ENCODE measurements at places on chromosomes 11 and 22.
A peak's percentile ranks its signal among the peaks of the same experiment; 100 is the strongest.

- DNase-seq: no peak
Measured at GRCh38 chr11:47010179-47010578, 73.6 kb downstream of the CSTPP1 start.

GRCh38 chr11:114449845-114450244 is 10.6 kb downstream of the REXO2 start:
- no peak for DNase-seq

DNA sequence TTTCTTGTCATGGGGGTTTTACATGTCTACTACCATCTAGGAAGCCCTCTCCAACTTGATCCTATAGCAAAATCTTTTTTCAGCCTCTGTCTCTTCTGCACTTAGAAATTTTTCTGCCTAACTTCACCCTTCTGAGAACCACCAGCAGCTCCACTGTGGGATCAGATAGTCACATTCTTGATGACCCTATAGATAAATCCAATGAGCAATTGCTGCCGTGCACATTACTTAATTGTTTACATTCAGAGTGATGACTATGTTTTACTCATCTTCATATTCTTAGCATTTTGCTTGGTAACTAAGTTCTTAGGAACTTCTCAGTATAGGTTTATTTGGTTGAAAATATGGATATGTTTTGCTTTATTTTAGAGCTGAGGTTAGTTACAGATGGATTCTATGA is 12.4 kb upstream of the ETS1 start:
- no peak for DNase-seq

- DNase-seq: no peak
Measured at GRCh38 chr11:111093061-111093460, 152.5 kb upstream of the POU2AF2 start.

DNA sequence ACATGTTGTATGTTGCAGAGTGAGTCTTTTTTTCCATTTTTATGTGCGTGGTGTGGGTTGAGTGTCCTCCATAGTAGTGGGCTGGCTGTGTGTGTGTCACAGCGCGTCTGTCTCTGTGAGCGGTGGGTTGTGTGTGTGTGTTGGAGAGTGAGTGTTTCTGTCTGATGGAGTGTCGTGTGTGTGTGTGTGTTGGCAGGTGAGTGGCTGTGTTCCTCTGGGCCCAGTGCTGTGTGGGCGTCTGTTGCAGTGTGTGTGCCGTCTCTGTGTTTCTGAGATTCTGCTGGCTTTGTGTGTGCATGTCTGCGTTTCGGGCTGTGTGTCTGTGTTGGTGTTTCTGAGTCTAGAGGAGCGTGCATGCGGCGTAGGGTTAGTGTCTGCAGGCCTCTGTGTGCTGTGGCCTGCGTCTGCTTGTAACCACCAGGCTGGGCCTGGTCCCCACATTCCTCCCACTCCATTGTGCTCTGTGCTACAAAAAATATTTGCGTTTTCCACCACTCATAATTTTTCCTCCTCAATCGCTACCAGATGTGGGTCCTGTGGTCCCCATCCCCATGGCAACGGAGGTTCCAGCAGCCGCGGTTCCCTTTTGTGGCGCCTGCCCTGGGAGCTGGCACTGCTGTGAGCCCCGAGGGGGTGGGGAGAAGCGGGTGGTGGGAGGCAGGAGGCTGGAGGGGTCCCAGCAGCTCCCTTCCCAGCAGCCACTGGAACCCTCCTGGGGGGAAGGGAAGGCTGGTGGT is 15.2 kb downstream of the SCARF2 start:
- DNase-seq: no peak

DNA sequence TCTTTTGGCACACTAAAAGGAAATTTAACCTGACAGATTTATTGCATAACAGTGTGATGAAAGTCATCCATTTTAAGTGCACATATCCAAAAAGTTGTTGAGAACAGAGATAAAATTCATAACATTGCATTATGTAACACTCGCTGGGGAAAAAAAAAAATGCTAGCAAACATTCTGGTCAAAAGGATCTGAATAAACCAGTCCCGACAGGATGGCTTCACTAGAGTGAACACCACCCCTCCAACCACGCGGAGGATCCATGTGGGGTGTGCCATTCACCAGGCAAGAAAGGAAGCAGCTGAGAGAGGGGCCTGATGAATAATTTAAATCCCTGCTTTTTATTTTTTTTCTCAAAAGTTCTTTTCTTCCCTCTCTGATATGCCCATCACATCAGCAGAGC is 258.7 kb downstream of the DCDC1 start:
- DNase-seq: no peak

DNA sequence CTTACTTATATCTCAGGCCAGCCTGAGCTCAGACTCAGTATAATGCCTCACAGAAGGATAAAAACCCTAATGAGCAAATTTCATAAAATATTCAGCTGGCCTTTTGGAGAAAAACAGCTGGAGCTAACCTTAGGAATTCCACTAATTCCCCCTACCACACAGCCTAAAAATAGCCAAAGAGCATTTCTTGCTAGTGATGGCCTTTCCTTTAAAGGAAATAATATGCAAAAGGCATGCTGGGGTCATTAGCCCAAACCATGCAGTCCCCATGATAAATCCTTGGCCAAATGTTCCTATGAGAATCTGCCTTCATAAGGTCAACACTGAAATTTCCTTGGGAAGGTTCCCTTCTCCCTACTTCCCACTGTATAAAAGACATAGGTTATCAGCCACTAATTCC is 38.2 kb downstream of the SYTL2 start:
- no peak for DNase-seq

DNA sequence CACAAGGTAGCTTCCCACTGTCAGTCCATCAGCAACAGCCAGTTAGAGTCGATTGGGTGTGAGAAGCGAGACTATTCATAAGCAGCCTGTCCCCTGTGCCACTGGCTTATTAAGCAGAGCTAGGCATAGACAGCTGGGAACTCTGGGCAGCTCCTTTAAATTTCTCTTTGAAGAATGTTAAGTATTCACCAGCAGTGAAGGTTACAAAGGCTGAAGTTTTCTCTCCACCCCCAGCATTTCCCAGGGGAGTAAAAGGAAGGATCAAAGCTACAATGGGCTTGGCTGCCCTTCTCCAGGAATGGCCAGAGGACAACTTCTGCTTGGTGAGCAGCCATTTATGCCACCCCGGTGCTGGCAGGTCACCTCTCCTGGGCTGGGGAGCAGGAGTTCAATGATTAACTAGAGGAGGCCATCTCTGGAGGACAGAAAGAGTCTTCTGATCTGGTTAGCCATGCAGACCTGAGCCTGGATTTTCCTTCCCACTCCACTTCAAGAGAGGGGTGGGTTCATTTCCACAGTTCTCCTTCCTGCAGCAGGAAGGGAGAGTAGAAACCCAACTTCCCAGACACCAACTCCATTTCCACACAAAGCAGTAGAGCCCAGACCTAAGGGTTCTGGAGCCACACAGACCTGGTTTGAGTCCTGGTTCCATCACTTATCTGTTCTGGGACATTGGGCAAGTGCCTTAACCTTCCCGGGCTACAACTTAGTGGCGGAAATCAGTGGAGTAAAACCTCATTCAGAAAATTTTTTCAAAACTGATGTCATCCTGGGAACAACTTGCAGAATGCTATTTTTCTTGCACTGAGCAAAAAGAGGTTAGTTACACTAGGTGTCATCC is 22.6 kb downstream of the POU2AF3 start:
- no peak for DNase-seq

DNA sequence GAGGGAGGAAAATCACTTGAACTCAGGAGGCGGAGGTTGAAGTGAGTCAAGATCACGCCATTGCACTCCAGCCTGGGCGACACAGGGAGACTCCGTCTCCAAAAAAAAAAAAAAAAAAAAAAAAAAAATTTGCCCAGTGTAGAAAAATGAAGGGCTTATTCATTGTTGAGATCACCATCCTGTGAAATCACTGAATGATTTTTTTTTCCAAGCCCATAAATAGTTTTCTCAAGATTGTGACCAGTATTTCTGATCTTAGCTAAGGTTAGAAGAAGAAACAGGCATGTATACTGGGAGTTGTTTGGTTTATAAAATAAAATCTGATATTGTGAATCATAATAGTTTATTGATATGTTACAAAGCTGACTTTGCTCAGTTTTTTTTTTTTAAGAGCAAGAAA is 269.4 kb downstream of the CADM1 start:
- no peak for DNase-seq

DNA sequence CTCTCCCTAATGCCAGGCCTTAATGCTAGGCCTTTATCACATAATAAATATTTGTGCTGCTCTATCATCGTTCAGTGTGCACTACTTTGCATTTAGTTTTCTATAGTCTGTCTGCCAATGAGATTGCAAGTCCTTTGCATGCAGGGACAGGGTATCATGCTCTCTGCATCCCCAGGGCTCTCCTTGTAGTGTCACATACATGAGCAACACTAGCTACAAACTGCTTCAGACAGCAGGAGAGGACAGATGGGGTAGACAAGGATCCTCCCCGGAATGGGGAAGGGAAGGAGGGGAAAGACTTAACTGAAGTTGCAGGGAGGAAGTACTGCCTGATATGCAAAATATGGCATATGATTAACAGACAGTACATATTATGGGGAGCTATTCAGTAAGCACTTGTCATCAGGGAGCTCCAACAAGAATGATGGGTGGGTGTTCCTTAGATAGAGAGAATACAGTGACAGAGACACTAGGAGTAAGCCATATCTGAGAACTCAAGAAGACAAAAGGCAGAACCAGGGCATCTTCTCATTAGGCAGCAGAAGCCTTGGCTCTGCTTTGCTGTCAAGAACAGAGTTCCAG is 42.8 kb downstream of the ZNF202 start:
- DNase-seq: no peak

GRCh38 chr11:47175746-47176327 is 842 bp downstream of the ARFGAP2 start:
- no peak for DNase-seq

GRCh38 chr11:63888170-63889086 is 28.5 kb downstream of the RCOR2 start:
- DNase-seq: peak; percentile 35

DNA sequence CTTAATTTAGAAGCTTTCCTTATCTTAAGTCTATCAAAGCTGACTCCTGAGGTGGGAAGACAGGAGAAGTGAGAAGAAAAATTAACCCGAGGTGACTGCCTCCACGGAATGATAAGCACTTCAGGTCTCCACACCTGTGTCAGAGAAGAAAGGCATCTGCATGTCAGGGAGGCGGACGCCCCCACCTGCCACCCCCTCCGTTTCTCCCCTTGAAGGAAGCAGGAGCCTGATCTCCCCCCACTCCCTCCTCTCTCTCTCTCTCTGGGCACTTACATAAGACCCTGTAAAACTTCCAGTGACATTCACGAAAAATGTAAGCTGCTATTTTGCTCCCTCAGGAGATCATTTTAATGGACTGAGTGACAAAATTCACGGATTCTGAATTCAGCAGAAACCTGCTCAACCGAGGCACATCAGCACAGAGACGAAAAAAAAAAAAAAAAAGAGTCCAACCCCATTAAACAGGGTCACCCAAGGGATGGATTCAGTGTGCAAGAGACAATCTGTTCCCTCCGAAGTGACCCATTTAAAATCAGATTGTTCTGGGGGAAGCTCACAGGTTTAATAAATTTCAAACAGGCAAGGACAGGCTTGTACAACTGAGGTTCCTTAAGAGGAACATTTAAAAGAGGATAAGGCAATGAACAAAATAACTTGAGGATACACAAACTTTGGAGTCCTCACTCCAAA is 1.5 kb downstream of the LARGE1 start:
- DNase-seq: no peak

GRCh38 chr11:7531011-7531410 is 17.2 kb downstream of the PPFIBP2 start:
- DNase-seq: no peak

GRCh38 chr22:37951305-37951704 is 2.1 kb downstream of the C22orf23 start:
- DNase-seq: no peak

GRCh38 chr22:42033263-42034181 is 34.9 kb downstream of the WBP2NL start:
- no peak for DNase-seq

- DNase-seq: no peak
Measured at GRCh38 chr22:49236541-49237075, 591.1 kb downstream of the BRD1 start.

GRCh38 chr22:31683181-31684105 is 21.4 kb upstream of the PISD start:
- DNase-seq: no peak

DNA sequence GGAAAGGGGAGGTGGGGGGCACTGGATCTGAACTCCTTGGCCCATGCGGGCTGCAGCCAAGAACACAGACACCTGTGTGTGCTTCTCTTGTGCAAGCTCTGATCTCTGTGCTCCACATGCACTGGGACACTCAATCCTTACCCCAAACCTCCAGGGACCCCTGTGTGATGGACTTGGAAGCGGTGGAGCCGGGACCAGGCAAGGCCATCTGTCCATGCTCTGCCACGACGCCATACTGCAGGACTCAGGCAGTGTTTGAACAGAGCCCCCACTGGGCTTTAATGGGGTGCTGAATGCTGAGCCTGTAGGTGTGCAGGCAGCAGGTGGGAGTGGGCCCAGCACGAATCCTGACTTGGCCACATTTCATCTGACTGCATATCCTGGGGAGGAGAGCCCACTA is 23.4 kb downstream of the PPM1F start:
- no peak for DNase-seq

- no peak for DNase-seq
Measured at GRCh38 chr22:21663738-21664137, 2.1 kb upstream of the PPIL2 start.

- DNase-seq: no peak
Measured at GRCh38 chr11:125952559-125952958, 6.7 kb downstream of the VSIG10L2 start.

DNA sequence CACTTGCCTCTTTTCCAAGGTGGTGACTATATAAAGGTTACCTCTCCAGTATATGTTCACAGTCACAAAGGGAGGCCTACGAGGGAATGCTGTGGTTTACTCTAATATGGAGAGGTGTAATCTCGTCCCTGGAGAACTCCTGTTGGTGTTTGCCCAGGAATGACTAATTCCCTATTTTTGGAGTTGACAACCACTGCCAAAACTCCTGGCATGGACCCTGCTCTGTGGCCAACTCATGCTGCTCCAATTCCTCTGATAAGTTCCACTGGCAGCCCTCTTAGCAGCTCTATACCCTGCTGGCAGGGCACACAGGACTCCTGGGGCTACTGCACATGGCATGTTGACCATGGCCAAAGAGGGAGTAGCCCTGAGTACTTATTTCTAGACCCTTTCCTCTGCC is 418.7 kb upstream of the ANO5 start:
- no peak for DNase-seq

DNA sequence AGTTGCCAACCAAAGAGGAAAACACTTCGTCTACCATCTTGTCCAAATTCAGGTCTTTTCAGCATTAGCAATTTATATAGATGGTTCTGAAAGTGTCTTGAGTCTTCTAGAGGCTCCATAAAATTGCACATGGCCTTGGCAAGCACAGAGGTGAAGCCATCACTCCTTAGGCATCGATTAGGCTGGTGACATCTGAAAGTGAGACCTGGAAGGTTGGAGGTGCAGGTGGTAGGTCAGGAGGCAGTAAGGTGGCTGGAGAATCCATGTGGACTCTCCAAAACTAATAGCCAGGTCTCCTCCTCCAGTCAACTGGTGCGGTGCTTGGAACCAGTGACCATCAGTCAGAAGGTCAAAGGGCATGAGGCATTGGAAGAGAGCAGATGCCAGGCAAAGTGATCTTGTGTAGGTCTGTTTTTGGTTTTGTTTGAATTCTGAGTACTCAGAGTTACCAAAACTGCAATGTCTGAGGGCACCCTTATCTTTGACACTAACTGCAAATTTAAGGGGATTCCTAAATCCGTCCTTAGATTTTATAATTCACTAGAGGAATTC is 6.6 kb upstream of the APOL2 start:
- no peak for DNase-seq

GRCh38 chr22:45154383-45154782 is 9.3 kb upstream of the NUP50 start:
- DNase-seq: no peak

- DNase-seq: no peak
Measured at GRCh38 chr11:64134963-64135362, 30.9 kb downstream of the MACROD1 start.

All from stimulated activated CD4-positive, alpha-beta T cell treated with anti-CD3 and anti-CD28 coated beads, Interleukin-12 subunit alpha, Interleukin-12 subunit beta, amount 100 ng/mL, for 24 hours (primary cell).